ENCODE measurements at places on chromosomes 3 and 15.

GRCh38 chr15:58771621-58772250, 634 bp downstream of the MINDY2 start:
- peak overlapping the region; percentile 74 for H3K27ac ChIP-seq
- H3K4me3 ChIP-seq, result peak overlapping the region; percentile 90
- peaks cover 55% of the 10 kb centered on the region for H3K4me1 ChIP-seq
- DNase-seq, result no peak

DNA sequence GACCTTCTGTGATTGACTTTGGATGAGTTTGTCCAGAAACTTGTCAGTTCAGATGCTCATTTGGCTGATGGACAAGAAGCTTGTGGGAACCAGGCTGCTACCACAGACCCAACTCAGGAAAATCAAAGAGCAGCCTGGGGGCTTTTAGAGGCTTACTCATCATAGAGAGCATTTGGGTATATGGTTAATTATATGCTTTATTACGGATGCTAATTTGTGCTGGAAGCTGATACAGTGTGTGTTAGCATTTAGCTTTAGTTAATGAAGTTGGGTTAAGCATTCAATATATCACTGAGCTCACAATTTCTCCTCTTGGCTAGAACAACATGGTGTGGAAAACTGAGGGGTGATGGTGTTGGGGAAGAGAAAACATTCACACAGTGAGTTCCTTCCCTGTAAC, 664.2 kb upstream of the CFAP20DC start:
- H3K4me3 ChIP-seq, result no peak overlapping the region
- peaks cover 16% of the 10 kb centered on the region for H3K4me1 ChIP-seq
- H3K36me3 ChIP-seq, result no peaks in the 10 kb centered on the region
- H3K27me3 ChIP-seq, result no peaks in the 10 kb centered on the region

DNA sequence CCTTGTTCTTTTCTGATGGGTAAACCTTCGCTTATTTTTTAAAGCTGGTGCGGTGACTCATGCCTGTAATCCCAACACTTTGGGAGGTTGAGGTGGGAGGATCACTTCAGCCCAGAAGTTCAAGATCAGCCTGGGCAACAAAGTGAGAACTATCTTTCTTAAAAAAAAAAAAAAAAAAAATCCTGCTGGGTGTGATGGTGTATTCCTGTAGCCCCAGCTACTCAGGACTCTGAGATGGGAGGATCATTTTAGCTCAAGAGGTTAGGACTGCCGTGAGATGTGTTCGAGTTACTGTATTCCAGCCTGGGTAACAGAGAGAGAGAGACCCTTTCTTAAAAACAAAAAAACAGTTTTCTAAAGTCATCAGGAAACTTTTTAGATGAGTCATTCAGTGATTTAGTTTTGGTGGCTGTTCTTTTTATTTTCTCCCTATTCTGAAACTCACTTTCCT, 37.7 kb downstream of the SLMAP start:
- no peak for DNase-seq
- H3K4me3 ChIP-seq, result no peak overlapping the region
- no peaks in the 10 kb centered on the region for H3K4me1 ChIP-seq

DNA sequence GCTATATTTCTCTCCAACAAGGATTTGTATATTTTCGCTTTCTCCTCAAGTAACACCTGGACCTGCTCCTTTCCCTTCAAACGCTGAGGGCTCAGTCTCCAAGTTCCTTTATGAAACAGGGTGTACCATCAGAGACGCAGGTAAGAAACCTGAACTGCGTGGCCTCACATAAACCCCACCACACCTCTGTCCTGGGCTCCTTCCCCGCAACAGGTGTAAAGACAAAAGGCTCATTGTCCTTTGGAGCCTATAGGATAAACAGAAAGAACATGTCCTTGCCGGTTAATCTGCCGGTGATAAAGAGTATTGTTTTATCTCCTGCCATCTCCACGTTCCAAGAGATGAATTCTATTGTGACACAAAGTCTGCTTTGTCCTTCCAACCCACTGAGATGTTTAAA, 111.8 kb upstream of the ADAMTS9 start:
- no peak overlapping the region for H3K4me3 ChIP-seq
- H3K4me1 ChIP-seq, result no peaks in the 10 kb centered on the region
- DNase-seq, result no peak
- no peaks in the 10 kb centered on the region for H3K27me3 ChIP-seq
- no peak overlapping the region for H3K27ac ChIP-seq

- no peaks in the 10 kb centered on the region for H3K36me3 ChIP-seq
- H3K4me3 ChIP-seq, result no peak overlapping the region
- no peak overlapping the region for H3K27ac ChIP-seq
- peaks cover 4% of the 10 kb centered on the region for H3K27me3 ChIP-seq
- no peaks in the 10 kb centered on the region for H3K4me1 ChIP-seq
These were observed 53.5 kb upstream of the CCDC54 start for GRCh38 chr3:107323723-107324122.

Measured in CD4-positive, alpha-beta memory T cell (primary cell).